ENCODE measurements at places on chromosomes 4 and X.

DNA sequence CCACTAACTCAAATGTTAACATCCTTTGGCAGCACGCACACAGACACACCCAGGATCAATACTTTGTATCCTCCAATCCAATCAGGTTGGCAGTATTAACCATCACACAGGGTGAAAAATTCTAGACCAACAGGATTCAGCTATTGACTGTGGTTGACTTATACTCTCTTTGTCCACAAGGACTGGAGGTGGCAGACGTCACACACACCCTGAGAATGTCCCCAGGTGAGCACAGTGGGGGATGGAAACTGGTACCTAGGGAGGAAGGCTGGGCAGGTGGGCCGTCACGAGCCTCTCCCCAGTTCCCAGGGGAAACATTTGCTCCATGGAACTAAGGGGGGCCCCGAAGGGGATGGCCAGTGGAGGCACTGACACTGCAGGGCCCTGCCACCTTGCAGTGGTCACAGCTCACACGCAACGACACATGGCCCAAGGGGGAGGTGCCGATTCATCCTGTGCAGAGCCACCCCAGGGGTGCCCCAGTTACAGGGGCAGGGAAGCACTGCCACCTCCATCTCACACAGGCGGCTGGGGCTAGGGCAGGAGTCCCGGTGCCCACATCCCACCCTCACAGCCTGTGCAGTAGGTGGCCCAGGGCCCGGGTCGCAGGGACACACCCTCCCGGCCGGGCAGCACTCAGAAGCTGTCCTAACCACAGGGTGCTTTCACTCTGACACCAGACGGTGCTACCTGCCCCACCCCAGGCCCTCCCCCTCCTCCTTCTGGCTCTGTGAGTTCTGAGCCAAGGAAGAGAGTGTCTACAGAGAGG lies 17.4 kb downstream of the ZFYVE28 start:
- DNase-seq: no peak

DNA sequence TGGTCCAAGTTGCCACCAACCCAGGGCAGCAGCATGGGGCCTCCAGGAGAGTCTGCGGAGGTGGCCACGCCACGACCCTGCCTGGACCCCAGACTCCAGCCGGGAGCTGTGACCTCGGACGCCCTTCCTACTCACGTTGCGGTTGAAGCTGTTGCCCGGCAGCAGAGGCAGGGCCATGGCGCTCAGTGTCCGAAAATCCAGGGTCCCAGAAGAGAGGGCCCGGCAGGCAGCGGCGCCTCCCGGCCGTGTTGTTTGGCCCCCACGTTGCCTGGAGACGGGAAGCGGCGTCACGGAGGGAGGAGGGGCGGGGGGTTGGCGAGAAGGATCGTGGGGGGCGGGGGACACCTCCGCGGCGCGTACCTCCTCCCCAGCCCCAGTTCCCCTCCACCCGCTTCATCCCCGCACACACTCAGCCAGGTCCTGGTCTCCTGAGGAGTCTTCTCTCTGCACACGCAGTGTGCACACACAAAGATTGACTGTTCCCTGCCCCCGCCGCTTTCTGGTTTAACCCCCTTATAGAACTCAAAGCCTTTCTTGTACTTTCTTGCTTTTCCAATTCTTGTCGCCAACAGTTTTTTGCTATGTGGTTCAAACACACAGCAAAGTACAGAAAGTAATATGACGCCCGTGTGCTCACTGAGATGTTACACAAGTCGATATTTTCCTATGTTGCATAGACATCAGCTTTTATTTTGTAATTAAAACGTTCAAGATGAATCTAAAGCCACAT lies at the start of gene EFHC2:
TSS of gene EFHC2 (minus strand) at position 261 of the 730 bp plus-strand sequence. CDS start at position 177, 84 bp downstream.
- DNase-seq: peak; percentile 0

GRCh38 chr4:105208561-105208960 lies 61.9 kb downstream of the TET2 start:
- no peak for DNase-seq

DNA sequence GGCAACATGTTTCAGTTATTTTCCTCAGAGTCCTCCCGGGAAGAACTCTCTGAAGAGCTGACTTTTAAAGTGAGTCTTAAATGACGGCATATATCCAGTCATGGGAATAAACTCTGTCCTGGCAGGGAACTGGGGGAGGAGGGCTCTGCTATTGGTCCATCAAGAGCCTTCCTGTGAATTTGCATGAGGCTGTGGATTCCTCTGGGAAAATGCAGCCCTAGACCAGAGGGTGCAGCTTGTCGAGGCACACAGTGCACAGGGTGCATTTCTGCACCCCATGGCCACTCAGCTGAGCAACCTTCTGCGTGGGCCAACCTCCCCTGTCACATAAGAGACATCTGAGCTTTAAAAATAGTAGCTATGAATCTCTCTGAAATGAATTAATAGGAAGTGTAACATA lies 360.0 kb downstream of the GALNTL6 start:
- peak; percentile 27 for DNase-seq

DNA sequence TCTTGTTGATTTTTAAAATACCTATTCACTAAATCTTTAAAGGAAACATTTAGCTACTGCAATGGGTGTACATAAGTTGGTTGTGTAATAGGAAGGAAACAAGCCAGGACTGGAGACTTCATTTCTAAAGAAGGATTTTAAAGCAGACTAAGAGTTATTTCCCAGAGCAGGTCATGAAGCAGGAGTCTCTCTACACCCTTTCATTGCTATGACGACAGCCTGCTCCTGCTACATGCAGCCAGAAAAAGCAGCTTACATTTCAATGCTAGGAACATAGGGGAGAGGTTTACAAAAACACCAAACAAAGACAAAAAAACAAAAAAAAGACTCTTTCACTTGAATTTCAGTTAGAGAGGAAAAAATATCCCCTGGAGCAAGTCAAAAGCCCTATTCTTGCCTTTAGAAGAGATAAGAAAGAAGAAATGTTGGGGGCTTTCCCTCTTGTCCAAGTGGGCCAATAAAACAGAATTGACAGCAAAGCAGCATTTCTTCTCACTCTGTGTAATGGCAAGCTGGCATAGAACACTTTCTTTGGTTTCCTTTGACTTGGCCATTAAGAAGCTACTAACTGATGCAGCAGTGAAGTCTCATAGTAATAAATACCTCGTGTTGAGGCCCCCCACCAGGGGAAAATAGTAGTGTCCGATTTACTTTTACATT lies 3.4 kb downstream of the SPARCL1 start:
- peak; percentile 66 for DNase-seq

DNA sequence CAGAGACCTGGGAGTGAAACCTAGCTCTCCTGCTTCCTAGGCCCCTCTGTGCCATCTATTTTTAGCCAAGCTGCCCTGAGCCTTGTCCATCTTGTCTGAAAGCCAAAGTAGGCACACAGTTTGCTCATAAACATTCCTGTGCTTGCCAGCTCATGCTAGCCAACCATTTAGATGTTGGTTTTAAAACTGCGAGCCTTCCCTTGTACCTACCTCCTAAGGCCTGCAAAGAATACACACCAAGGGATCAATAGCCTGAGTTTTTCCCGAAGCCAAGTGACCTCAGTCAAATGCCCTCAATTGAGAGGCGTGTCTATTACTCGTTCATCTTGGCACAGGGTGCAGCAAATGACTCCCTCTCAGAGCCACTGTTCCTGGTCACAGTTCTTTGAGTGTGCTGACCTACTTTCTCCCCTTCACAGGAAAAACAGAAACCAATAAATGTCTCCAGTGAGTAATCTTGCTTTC lies 48.5 kb downstream of the ZCCHC12 start:
- DNase-seq: no peak

DNA sequence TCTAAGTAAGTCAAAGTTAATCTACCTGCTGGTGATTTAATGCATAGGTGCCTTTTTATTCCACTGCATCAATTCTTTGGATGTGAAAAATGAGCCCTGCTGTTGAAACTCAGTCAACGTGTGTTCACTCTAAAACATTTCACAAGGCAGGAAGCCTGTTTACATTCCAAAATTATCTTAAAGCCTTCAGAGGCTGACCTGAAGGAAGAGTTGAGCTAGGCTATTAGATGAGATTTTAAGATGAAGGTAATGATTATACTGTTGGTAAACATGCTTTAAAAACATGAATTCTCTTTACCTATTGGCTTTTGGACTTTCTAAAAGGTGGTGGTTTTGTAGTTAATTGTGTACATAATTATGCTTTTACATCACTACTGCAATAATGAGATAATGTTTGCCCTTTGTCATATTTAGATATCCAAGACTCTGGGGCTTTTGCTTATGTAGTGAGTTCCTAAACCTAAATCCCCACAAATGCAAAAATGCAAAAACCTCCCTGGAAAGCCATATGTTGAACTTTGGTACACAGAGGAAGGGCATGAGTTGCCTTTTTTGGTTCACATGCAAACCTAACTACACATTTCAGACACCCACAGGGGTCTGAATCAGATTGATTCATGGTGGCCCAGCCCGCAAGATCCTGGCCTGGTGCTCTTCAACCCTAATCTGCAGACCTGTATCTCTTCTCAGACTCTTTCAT lies 92.3 kb downstream of the KLHL8 start:
- DNase-seq: no peak

DNA sequence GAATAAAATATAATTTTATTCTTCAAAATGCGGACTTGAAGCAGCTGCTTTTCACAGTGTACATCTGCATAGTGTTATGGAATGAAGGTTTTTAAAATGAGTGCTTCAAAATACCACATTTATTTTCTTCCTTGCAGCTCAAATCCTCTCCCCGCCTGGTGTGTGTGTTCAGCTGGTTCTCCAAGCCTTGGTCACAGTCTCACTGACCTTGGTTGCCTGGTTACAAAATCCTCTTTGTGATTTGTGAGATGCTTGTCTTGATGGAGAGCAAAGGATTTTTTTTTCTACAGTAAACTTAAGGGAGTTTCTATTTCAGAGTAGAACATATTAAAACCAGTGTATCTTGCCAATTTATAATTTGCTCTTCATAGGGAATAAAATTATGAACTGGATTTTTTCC lies 139.2 kb downstream of the PCDH18 start:
- no peak for DNase-seq

- DNase-seq: no peak
Observed at GRCh38 chr4:78638337-78639172, 87.0 kb downstream of the ANXA3 start.

DNA sequence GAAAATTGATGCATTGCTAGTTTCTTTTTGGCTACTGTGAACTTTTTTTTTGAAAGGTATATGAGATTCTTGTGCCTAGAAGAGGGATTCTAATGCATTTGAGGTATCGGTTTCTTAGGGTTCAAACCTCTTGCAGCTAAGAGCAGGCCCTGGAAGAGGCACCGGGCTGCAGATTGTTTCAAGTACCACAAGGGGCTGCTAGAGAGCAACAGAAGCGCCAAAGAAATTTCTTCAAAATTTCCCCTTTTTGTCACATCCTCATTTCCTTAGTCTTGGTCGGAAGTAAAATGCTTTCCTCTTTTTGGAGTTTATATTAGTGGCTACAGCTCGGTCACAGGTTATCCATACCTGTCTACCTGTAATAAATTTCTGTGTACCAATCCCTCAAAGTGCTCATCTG lies 89.8 kb downstream of the PDGFRA start:
- no peak for DNase-seq

DNA sequence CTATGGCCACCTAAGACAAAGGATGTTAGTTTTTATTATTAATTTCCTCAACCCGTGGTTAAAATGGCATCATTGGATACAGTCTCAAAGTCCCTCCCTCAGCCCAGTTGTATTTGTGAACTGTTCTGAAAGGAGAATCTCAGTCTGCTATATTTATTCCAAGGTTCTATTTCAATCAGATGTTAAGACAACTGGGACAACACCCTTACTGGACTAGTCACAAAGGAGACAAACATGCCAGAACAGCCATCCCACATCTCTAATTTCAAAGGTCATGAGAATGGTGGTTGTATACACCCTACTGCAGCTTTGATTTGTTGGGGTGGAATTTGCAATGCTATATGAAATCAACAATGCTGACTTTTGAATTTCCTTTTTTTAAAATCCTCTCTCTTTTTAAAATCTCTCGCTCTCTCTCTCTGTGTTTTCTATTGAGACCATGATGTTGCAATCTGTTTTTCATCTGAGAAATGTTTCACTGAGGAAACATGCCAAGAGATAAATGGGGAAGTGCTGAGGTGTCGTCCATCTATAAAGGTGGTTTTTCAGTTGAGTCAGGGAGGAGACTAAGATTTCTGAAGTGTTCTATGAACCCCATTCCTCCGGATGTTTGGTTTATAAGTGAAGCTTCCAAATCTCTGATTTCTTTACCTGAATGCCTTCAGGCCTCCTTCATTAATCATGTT lies 201.5 kb upstream of the GATB start:
- DNase-seq: no peak

DNA sequence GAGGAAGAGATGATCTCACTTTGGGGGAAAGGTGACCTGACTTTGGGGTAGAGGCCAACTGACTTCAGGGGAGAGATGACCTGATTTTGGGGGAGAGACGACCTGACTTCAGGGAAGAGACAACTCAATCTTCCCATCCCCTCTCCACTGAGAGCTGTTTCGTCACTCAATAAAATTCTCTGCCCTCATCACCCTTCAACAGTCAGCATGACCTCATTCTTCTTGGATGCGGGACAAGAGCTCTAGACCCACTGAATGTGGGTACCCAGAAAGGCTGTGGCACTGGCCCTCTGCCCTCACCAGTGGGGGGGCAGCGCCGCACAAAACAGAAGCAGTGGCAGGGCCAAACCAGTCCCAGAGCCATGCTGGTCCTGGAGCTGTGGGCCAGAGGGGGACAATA lies 34.6 kb downstream of the ATXN3L start:
- DNase-seq: no peak

DNA sequence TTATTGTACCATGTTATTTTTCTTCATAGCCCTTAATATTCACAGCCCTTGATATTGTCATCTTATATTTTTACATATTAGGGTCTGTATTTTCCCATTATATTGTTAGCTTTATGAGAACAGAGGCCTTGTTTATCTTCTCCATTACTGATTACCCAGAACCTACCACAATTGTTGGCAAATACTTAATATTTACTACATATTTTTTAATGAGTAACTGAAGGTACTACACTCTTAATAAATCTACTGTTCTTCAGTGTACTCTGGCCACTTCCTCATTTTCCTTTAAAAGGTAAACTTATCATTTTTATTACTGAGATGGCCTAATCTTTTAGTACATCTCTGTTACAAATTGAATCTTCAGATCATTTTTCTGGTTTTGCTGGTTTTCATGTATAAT lies 133.5 kb downstream of the COL4A5 start:
- no peak for DNase-seq

GRCh38 chr4:39978378-39978775 lies 666 bp upstream of the PDS5A start:
- no peak for DNase-seq

GRCh38 chr4:52143815-52144214 lies 92.7 kb downstream of the SPATA18 start:
- no peak for DNase-seq

- DNase-seq: no peak
Observed at GRCh38 chr4:152935631-152936445, at the start of gene FHDC1. FHDC1 (plus strand) TSS chr4:152936323; CDS start chr4:152943058, 6,735 bp downstream.

GRCh38 chr4:30696191-30696590 lies 24.0 kb upstream of the PCDH7 start:
- DNase-seq: no peak

- DNase-seq: no peak
Observed at GRCh38 chrX:78522601-78523000, 136.5 kb downstream of the RTL3 start.

All from putamen (tissue), 1 donor.